ENCODE measurements at places on chromosomes 12 and 14. TPM values are rescaled to one million over a fixed set of nuclear protein-coding genes. Genes with fewer than 3 reads are reported as not detected.

CPNE6 gene
- not detected for polyA plus RNA-seq

SIX1 gene
- polyA plus RNA-seq = 12.7 TPM

GRCh38 chr12:6342140-6342889 lies 439 bp upstream of the TNFRSF1A start:
- DNase-seq = no peak

- no peak for DNase-seq
These were observed 128.6 kb downstream of the ACSS3 start for GRCh38 chr12:81206429-81206828.

VRK1 gene
- polyA plus RNA-seq = 20.5 TPM

GRCh38 chr12:128040971-128041370 lies 226.0 kb upstream of the TMEM132C start:
- DNase-seq = no peak

All from renal cortex interstitium (tissue), 15 donors.